ENCODE measurements at places on chromosomes 12 and 14.
A peak's percentile ranks its signal among the peaks of the same experiment; 100 is the strongest.

DNA sequence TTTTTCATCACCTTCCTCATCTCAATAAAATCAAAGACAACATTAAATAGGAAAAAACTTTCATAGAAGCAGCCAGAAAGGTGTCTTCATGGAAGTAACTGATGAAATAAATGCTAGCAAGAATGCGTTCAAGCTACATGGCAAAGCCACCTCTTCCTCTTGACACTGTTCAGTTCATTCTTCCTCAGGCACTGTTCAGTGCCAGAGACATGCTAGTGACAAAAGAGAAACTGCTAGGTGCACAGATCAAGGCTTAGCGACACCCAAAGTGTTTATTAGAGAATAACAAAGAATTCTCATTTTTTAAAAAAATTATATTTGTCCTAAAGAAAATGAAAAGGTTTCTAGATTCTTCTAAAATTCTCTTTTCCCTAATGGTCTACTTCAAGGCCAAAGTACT lies 7.2 kb downstream of the SLC11A2 start:
- no peak for DNase-seq

- DNase-seq = no peak
These were observed 46.8 kb downstream of the VWF start for GRCh38 chr12:6077692-6078083.

GRCh38 chr14:31270196-31270772 lies 62.7 kb upstream of the HECTD1 start:
- no peak for DNase-seq

- DNase-seq = no peak
These were observed 52.8 kb upstream of the STXBP6 start for GRCh38 chr14:25102788-25103187.

GRCh38 chr12:1929241-1929984 lies 11.0 kb upstream of the CACNA2D4 start:
- DNase-seq = no peak

DNA sequence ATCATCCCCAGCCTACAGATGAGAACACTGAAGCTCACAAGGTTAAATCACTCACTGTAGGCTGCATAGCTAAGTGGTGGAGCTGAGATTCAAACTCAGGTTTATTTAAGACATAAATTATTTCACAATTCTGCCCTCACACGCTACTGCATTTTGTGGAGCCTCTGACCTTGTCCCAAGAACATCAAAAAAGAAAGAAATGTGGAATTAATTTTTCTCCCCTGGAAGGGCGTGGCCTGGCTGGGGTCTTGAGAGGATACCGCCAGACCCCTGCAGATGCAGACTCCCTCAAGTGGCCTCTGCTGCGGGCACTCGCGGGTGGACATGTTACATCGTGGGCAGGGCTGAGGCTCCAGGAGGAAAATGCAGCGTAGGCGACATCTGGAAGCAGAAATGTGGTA lies 40.6 kb downstream of the LTBP2 start:
- no peak for DNase-seq

DNA sequence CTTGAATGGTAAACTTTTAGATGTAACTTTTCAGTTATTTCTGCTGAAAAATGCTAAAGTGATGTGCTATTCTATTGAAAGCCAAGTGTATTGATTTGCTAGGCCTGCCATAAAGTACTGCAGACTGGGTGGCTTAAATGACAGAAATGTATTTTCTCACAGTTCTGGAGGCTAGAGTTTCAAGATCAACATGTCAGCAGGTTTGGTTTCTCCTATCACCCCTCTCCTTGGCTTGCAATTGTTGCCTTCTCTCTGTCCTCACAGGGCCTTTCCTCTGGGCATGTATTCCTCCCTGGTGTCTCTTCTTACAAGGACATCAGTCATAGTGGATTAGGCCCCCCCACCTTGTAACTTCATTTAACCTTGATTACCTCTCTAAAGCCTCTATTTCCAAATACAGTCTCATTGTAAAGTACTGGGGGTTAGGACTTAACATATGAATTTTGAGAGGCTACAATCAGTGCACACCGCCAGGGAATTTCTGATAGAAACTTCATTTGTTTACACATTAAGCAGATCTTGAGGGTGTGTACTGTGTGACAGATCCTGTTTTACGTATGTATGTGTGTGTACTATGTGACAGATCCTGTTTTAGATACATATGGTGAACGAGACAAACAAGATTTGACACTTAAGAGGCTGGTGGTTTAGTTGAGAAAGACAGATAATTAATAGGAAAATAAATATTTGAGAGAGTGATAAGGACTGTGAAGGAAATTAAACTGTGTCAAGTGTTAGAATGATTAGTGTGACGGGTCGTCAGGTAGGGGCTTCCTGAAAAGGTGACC lies 49.5 kb downstream of the ADIPOR2 start:
- no peak for DNase-seq

DNA sequence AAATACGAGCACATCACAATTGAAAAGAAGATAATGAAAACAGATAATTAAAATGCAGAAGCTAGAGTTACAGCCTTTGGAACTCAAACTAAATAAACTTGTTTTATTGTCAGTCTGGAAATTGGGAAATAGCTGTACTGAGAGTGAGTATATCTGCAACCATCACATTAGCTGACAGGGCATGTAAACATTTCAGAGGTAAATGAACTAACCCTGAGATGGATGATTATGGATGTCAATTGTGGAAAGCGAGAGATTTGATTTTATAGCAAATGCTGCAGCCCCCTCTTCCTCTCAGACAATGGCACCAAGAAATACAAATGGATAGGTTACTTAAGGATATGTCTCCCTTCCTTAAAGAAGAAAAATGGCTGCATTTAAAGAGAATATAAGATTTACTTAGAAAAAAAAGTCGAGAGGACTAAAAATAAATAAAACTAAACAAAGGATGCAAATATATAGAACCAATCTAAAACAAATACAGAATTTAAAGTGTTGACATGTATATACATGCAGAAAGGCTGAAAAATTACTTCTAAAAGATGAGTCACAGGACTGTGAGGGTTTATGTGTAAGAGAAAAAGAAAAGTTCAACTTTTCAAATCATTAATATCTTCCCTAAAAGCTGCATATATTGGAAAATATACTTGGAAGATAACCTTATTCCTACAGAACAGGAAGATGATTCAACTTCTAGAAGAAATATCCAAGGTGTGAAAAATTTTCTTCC lies 120.3 kb upstream of the FLRT2 start:
- DNase-seq = no peak

- no peak for DNase-seq
These were observed 1146.4 kb downstream of the VRK1 start for GRCh38 chr14:97943619-97944018.

GRCh38 chr12:50220363-50220995 lies 53.3 kb upstream of the CERS5 start:
- DNase-seq = no peak

DNA sequence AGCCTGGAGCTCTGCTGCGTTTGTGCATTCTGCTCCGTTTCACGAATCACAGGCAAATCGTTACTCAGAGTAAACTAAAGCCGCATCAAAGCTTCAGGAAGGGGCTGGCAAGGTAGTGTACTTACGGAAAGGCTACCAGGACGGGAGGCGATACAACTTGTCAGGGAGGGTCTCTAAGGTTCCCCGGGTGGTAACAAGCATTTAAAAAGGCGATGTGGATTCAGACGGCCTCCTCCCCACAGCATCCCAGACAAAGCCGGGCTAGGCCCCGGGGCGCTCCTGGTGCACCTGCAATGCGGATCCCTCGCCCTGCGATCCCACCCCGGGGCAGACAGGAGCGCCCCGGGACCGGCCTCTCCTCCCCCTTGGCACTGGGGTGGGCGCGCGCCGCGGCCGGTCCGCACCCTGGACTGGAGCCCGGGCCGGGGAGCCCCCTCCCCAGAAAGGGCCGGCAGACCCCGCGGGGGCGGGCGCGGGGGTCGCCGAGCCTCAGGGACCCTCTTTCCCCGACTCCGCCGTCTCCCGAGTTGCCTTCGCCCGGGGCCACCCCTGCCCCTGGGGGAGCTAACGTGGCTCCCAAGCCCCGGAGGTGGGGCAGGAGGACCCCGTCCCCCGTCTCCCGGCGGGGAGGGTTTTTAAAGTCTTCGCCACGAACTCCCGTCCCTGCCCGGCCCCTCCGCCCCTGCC lies 718 bp downstream of the CCDC92 start:
- DNase-seq = peak; percentile 62

- no peak for DNase-seq
These were observed 74.8 kb downstream of the HECTD4 start for GRCh38 chr12:112307317-112308011.

DNA sequence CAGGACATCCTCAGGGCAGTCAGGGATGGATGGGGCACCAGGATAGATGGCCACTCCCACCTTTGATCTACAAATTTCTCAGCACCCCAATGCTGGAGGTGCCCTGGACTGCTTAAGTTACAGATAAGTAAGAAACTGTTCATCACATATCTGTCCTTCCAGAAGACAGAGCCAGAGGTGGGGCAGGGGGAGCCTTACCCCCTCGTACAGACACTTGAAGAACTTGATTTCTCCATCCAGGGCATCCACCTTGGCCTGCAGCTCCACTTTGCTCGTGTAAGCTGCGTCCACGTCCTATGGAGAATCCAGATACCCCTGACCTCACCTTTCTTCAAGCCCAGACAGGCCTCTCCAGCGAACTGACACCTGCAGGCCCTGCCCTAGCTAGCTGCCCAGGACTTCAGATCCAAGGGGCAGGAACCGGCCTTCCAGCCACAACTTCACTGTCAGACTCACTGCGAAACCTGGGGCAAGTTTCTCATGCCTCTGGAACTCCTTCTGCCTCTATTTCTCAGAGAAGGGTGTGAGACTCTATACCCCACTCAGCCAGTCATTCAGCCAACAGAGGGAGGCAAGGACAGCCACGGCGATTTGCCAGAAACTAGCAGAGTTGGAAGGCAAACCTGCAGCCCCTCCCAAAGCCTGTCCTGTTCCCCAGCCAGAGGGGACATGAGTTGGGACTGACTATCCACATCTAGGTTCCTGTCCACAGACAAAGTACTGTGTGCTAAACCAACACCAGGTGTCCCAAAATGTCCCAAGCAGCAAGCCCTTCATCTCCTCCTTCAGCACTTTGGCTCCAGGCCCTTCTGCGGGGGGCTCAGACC lies 3.8 kb downstream of the KRT73 start:
- DNase-seq = no peak

- peak; percentile 26 for DNase-seq
These were observed 212.6 kb downstream of the SLC16A7 start for GRCh38 chr12:59808317-59808910.

DNA sequence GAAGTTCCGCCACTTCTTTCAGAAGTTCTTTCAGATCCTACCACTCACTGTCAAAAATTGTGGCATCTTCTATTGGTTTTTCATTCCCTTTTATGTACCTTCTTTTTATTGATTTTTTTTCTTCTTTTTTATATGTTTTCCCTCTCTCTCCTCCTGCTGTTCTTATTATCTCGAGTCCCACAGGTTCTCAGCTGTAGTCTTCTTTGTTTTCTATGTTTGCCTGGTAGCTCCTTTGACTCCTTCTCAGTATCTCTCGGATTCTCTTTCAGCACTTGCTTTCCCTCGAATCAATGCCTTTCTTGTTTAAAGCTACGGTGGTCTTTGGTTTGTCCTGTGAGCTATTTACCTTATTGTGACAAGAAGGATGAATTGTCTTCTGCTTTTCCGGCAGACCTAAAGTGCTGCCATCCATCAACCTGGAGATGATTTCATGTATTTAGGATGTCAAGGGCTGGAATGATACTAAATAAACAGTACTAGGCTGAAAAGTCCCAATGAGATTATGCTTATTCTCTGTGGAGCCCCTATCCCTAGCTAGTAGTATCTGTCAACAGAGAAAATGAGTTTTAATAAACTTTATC lies 541.7 kb downstream of the NOVA1 start:
- DNase-seq = no peak

DNA sequence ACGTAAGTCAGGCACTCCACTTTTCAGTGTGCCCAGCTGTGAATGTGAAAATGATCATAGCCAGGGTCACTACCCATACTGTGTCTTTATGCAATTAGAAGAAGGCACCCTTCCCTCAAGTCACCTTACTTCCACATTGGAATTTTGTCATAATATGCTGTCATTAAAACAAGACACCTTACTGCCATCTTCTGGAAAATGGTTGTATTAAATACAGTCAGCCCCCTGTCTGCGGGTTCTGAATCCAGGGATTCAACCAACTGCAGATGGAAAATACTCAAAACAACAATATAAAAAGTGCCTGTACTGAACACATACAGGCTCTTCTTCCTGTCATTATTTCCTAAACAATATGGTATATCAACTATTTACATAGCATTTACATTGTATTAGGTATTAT lies 70.2 kb upstream of the TBX5 start:
- peak; percentile 8 for DNase-seq

DNA sequence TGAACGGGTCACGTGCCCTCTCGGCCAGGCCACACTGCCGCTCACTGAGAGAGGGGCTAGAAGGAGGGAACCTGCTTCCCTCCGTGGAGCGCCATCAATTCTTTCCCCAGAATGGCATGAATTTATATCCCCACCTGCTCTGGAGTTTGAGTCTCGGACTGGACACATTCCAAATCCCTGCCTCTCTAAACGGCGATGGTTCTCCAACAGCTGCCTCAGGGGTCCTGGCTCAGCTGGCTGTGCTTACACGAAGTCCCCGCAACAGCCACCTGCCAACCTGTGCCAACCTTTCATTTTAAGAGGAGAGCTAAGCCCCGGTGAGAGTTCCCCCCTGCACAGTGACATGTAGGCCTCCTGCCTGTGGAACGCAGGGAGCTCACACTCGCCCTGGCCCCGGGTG lies 73.2 kb downstream of the RIMBP2 start:
- DNase-seq = peak; percentile 53

DNA sequence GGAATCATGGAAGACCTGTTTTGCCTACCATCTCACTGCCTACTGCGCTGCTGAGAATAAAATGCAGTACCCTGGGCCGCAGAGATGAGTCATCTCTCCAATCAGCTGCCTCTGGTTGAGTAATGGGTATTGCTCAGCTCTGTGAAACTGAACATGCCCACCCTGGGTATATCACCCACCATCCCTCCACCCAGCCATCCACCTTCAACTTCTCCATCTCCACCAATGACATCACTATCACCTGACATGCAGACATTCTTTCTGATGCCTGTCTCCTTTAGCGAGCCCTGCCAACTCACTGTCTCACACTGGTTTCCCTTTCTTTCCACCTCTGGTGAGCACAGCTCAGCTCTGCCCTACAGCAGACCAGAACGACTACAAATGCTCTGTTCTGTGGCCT lies 33.6 kb downstream of the E2F7 start:
- no peak for DNase-seq

GRCh38 chr12:105552056-105552455 lies 221.6 kb downstream of the C12orf75 start:
- no peak for DNase-seq

- DNase-seq = peak; percentile 33
These were observed 16.9 kb downstream of the PPTC7 start for GRCh38 chr12:110565894-110566871.

DNA sequence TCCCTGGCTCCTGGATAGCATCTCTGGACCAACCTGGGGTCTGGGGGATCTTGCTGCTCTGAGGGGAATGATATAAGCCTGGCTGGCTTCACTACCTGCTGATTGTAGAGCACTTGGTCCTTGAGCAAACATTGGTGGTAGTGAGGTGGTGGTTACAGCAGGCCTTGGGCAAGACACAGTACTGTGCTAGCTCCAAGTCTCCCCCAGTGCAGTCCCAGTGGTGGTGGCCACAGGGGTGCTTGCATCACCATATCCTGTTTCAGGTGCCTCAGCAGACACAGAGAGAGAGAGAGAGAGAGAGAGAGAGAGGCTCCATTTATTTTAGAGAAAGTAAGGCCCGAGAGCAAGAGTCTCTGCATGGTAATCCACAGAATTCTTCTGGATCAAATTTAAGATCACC lies 186.3 kb downstream of the MYRFL start:
- no peak for DNase-seq
